ENCODE measurements at places on chromosomes 1 and 21. TPM values are rescaled to one million over a fixed set of nuclear protein-coding genes. Genes with fewer than 3 reads are reported as not detected.

DIPK1A gene
- total RNA-seq, result 9.4 TPM

TNFRSF25 gene
- total RNA-seq, result 3.9 TPM

TMOD4 gene
- not detected for total RNA-seq

LAMB3 gene
- 27.6 TPM for total RNA-seq

HJV gene
- total RNA-seq, result not detected

GPR137B gene
- total RNA-seq, result 12.4 TPM

PTGFR gene
- total RNA-seq, result 9.9 TPM

HSD3B2 gene
- not detected for total RNA-seq

C4BPA gene
- total RNA-seq, result not detected

AK5 gene
- 17.6 TPM for total RNA-seq

WNT9A gene
- not detected for total RNA-seq

COL11A1 gene
- 0.10 TPM for total RNA-seq
